ENCODE measurements at places on chromosomes 6 and 20.
A peak's percentile ranks its signal among the peaks of the same experiment; 100 is the strongest.

- no peak for DNase-seq
Observed at GRCh38 chr6:133551847-133552341, 310.7 kb downstream of the EYA4 start.

- DNase-seq = no peak
Observed at GRCh38 chr6:22473991-22474682, 95.2 kb upstream of the HDGFL1 start.

DNA sequence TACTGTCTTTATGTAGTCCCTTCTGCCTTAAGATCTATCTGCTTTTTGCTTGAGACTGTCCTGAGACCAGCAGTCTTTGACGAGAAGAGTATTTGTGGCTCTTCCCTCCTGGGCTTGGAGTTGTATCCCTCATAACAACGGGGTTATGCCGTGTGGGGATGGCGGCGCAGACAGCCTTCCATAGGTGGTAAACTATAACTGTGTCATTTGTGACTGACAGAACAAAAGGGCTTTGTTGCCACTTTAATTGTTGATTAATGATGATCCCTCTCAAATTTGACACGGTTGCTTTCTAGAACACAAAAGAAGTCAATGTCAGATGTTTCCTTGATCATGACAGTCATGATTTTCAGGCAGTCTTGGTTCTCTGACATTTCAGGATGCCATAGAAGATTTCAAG, 196.6 kb downstream of the JARID2 start:
- no peak for DNase-seq

GRCh38 chr6:74956559-74957428, 249.1 kb downstream of the COL12A1 start:
- DNase-seq = no peak

DNA sequence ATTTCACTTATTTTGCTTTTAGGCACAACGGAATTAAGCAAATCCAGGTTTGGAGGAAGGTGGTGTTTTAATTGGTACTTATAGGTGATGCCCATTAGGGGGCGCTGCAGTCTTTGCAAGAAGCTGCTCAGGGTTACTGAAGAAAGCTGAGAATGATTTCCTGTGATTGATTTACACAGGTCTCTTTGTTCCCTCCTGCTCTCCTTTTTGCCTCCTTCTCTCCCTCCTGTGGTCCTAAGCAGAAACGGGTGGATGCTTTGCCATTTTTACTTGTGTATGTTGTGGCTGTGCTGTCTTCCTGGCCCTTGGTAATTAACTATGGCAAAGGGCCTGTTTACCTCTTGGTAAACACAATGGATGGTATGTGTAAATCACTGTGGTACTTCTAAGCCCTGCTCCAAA, 97.8 kb downstream of the ANKS1A start:
- peak; percentile 57 for DNase-seq

DNA sequence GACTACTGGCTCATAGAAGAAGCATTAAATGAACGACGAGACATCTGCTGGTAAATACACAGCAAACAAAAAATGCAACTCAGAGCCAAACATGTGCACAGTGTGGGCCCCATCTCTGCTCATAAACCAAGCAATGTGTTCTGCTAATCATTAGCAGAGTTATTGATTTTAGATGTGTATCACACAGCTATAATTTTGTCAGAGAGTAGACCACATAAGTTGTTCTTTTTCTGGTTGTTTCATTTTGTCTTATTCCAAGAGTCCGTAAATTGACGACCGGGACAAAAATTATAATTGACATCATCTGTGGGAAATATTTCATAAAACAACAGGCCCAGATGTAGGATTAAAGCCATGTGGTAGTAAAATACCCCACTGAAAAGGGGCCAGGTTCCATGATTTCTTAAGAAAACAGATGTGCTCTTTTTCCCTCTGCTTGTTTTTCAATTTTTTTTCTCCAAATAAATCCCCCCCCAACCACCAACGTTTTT, 423.6 kb downstream of the HAO1 start:
- no peak for DNase-seq

DNA sequence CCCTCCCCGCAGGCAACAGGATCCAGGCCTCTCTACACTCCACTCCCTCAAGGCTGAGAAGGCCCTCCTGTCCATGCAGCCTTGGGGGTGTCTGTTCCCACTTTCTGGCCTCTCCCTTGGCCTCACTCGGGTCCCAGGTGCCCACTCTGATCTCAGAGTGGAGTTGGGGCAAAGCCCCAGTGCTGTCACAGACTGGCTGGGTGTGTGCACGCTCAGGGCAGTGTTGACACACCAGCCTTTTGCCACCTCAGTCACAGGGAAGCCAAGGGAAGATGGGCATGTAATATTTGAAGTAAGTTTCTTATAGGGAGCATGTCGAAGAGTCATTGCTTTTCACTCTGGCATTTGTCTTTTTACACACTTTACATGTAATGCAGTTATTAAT, 44.9 kb downstream of the HLA-DRA start:
- no peak for DNase-seq

DNA sequence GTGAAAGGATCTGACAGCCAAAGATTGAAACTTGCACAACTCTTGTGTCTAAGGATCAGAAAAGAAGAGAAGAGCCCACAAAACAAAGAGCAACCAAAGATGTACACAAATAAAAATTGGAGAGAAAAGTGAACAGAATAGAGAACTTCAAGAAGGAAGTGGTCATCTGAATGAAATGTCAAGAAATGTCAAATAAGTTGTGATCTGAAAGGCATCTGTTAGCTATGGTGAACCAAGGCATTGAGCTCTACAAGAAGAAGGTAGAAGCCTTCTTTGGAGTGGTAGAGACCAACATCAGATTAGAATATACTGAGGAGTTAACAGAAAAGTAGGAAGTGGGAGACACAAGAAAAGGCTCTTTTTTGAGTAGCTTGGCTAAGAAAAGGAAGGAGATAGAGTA, 28.5 kb downstream of the IL17F start:
- no peak for DNase-seq

DNA sequence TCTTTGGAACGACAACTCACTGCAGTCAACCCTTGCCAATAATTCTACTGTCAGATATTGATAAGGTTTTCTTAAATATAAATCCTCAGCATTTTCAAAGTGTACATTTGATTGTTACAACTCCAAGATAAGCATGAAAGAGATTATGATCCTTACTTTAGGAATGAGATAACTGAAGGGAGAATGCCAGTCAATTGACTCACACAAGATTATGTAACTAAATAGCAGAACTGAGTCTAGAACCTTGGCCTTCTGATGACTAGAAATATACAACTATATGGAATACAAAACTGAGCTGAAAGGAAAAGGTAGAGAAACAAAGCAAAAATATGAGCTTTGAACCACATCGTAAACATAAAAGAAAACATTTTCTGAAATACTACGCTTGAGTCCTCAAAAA, 26.9 kb upstream of the STXBP5 start:
- no peak for DNase-seq
